ENCODE measurements at places on chromosomes 12 and 14.

- DNase-seq, result no peak
These were observed 2.4 kb downstream of the EMP1 start for GRCh38 chr12:13198876-13199275.

DNA sequence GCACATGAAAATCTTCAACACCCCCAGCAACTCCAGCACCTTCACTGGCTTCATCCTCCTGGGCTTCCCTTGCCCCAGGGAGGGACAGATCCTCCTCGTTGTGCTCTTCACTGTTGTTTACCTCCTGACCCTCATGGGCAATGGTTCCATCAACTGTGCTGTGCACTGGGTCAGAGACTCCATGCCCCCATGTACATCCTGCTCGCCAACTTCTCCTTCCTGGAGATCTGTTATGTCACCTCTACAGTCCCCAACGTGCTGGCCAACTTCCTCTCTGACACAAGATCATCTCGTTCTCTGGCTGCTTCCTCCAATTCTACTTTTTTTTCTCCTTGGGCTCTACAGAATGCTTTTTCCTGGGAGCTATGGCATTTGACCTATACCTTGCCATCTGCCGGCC lies 11.5 kb upstream of the OR11G2 start:
- peak; percentile 67 for DNase-seq

GRCh38 chr14:92412912-92413311 lies 89.9 kb downstream of the SLC24A4 start:
- no peak for DNase-seq

DNA sequence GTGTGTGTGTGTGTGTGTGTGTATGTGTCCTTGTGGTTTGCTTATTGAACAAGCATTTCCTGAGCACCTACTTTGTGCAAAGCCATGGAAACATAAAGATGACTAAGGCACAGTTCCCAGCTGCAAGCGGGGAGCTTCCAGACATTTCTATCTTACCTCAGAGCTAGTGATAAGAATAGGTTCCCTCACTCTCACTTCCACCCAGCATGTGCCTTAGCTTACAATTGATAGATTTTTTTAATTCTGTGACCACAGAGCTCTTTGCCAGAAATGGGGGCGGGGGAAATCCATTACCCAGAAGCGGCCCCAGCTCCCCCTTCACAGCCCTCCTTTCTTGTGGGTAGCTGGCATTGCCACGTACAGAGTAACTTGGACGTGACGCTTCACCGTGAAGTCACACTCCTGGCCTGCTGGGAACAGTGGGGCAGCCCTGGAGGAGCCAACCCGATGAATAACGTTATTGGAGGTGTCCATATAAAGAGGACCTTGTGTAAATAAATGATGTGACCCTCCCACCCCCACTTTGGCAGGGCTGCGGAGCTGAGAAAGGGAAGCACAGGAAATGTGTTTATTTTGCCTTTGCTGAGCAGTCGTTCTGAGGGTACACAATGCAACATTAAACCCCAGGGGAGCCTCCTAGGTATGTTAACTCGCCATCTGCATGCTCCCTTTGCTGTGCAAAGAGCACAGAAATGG lies 238.9 kb downstream of the CHST11 start:
- DNase-seq, result peak; percentile 61

DNA sequence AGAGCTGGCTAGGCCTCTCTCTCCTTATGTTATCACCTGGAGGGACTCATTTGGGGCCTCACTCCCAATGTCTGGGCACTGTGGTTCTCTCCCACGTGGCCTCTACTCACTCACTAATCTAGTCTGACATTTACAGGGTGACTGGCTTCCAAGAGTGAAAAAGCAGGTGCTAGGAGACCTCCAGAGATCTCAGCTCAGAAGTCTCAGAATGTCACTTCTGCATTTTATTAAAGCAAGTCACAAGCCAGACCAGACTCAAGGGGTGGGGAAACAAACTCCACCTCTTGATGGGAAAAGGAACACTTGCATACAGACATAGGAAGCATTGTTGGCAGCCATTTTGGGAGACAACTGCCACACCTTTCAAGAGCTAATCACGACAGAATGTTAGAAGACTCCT lies 175.9 kb downstream of the MON2 start:
- peak; percentile 15 for DNase-seq

GRCh38 chr14:40414386-40414785 lies 982.2 kb upstream of the FBXO33 start:
- no peak for DNase-seq

- no peak for DNase-seq
These were observed 35.5 kb upstream of the OR5AU1 start for GRCh38 chr14:21191261-21191808.

DNA sequence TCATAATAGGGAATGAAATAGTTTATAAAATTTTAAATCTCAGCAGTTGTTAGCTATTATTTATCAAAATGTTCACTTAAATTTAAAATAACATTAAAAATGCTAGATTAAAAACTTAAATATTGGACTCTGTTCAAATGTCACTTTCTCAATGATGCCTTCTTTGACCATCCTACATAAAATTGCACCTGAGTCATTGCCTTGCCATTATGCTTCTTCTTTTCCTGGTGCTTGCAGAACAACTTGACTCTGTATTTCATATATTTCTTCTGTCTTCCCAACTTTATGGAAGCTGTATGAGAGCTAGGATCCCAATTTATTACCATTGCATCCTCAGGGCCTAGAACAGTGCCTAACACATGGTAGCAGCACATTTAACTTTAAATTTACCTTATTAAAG lies 37.3 kb upstream of the CPM start:
- DNase-seq, result no peak

GRCh38 chr12:33596061-33596460 lies 156.4 kb upstream of the SYT10 start:
- no peak for DNase-seq

DNA sequence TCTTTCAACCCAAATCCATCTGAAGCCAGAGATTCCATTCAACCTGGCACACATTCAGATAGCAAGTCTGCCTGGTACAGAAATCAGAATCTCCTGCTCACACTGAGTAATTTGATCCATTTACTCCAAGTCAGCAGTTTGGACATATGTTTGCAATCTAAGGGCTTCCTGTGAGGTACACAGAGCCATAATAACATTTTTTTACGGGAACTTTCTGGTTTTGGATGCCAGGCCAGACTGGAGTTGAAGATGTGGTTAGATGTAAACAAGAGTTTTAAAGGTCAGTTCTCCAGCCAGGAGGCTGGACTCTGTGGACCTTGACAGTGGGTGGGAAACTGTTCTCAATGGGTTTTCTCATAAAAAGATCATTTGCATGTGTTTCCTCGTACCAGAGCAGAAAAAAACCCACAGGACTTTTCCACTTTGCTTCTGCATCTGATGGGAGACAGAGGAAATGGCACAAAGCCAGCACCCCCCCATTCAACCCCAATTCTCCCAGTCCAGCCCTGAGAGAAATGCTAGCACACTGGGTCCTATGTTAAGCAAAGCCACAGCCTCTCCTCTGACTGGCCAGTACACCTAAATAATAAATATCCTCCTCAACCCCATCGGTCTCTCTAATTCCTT lies 17.7 kb upstream of the TSPAN11 start:
- DNase-seq, result no peak

Data from NB4 (cell line).